AG10803 (cell line): ENCODE measurements at places on chromosomes 2 and 18.

- peak; percentile 96 for DNase-seq
Observed at GRCh38 chr2:33069894-33070651, 123.3 kb downstream of the LTBP1 start.

GRCh38 chr2:133711201-133711600 is 142.9 kb upstream of the NCKAP5 start:
- DNase-seq: no peak

- no peak for DNase-seq
Observed at GRCh38 chr2:109457366-109457765, 156.4 kb downstream of the SEPTIN10 start.

- no peak for DNase-seq
Observed at GRCh38 chr2:236667526-236667925, 97.9 kb downstream of the ACKR3 start.

DNA sequence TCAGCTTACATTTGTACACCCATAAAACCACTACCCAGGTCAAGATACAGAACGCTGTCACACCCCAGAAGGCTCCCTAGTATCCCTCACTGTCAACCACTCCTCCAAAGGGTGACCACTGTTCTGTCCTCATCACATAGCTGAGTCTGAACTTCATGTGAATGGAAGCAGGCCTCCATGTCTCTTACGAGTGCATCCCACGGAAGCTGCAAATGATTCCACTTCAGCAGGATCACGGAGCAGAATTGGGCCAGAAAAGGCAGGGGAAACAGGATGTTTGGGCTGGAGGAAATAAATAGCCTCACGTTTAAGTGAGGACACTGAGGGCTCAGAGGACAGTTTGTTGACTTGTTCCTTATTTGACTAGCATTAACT is 38.4 kb downstream of the LBH start:
- DNase-seq: no peak

GRCh38 chr2:5215989-5216607 is 476.1 kb upstream of the SOX11 start:
- DNase-seq: no peak

DNA sequence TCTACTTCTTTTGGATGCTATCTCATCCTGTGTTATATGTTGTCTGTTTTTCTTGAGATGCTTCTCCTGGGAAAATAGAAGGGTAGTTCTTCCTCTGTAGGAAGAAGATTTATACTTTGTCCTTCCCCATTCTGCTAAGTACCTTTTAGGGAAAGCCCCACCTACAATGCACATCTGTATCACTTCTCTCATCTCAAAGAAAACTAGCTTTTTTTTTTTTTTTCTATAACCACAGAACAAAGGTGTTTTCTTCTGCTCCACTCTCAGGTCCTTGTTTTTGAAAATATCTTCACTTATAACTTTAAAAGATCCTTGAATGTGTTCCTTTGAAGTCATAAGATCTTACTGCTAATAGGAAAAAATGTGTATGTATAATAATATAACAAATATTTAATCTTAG is 30.8 kb downstream of the CCDC150 start:
- no peak for DNase-seq

DNA sequence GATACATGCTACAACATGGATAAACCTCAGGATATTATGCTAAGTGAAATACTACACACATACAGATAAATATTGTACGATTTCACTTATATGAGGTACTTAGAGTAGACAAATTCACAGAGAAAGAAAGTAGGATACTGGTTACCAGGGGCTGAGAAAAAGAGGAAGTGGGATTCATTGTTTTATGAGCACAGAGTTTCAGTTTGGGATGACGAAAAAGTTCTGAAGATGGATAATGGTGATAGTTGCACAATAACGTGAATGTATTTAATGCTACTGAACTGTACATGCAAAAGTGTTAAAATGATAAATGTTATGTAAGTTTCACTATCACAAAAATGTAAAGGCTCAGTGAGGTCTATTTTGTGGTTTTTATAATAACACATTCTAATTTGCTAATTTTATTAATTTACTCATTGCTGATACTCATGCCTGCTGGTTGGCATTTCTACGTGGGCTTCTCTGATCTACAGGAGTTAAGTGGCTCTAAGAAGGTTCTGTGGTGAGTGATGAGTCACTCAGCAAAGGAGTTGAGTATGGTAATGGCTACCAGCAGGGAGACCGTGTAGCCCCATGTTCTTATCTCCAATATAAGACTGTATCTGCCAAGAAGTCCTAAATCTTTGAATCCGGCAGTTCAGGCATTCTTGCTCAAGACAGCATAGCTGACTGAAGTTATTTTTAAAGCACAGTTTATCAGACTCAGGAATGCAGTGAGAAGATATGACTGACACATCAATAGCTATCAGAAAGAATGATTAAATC is 41.1 kb downstream of the UPP2 start:
- DNase-seq: no peak

DNA sequence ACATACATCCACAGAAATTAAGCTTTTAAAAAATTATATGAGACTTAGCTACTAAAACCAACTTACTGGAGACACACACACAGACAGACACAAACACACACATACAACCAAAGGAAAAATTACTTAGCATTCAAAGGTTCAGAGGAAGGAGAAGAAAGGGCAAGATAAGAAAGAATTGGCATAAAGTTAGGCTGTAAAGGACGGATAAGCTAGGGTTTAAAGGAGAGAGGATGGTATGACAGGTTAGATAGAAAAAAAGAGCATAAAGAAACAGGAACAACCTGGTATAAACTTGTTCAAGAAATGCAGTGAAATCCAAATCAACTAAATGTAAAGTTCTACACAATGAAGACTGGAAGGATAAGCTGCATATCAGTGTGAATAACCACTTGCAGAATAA is 73.4 kb downstream of the SLC66A3 start:
- no peak for DNase-seq

GRCh38 chr2:202056611-202057010 is 16.4 kb upstream of the KIAA2012 start:
- DNase-seq: no peak

DNA sequence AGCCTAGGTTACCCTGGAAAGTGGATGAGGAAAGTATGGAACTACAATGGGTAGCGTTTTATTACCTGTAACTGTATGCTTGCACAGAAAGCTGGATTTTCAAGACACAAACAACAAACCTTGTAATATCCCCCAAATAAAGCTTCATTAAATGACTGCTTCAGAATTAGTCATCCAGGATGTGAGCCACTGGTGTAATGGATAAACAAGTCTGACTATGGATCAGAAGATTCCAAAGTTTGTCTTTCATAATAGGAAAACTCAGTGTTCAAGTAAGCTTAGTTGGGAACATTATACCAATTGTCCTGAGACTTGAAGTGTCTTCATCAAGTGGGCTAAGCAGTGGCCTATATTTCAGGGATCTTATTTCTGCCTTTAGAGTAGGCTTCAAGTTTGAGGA is 518.8 kb downstream of the LRP1B start:
- peak; percentile 1 for DNase-seq

- DNase-seq: no peak
Observed at GRCh38 chr2:39718483-39718882, 52.8 kb downstream of the TMEM178A start.

DNA sequence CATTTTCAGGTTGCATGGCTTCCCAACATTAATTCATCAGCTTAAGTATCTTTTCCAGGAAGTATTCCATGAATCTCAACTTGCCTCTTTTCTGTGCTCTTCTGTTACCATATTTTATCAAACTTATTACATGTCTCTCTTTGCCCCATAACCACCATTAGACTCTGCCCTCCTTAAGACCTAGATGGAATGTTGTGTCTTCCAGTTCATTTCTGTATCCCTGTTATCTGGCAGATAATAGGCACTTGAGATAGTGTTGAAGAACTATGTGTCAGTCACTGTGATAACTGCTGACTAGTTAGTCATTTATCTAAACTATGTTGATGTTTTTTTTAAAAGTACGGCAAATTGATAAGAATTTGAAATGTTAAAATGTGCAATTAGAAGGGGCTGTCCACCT is 41.8 kb downstream of the GLS start:
- no peak for DNase-seq

GRCh38 chr2:44120428-44120827 is 48.2 kb upstream of the PPM1B start:
- peak; percentile 91 for DNase-seq

- DNase-seq: peak; percentile 83
Observed at GRCh38 chr18:3593381-3593903, 143.5 kb downstream of the TGIF1 start.

DNA sequence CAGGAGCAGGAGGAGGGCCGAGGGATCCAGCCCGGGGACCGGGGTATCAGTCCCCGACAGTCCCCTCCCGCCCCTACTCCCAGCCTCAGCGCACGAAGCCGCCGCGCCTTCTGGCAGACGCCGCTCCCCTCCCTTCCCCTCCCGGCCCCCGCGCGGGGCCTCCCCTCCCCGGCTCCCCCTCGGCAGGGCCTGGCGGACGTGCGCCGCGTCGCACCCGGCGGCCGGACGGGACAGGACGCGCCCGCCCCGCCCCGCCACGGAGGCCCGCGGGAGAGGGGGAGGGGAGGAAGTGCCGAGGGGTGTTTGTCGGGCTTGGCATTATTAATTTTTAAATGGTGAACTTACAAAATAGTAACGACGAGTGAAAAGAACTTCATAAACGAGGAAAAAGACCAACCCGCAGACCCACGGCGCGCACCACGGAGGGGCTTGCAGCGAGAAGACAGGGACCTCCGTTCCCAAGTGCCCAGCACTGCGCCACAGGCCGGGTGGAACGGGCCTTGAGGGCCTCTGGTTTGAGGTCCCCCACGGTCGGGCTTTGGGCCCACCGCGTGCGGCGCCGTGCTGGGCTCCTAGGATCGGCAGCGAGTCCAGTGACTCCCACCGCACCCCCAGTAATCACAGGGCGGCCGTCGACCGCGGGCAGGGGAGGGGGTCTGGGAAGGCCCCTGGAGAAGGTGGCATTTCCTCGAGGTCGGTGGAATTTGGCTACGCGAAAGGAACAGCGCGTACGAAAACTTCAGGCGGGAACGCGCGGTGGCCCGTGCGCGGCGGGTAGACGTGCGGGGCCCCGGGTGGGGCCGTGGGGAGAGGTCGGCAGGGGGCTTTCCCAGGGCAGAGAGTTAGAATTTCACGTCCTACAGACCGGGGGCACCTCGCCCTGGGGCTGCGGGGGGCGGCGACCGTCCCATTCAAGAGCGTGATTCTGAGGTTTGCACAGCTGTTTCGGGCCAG is 954 bp upstream of the CTDSP1 start:
- peak; percentile 86 for DNase-seq

DNA sequence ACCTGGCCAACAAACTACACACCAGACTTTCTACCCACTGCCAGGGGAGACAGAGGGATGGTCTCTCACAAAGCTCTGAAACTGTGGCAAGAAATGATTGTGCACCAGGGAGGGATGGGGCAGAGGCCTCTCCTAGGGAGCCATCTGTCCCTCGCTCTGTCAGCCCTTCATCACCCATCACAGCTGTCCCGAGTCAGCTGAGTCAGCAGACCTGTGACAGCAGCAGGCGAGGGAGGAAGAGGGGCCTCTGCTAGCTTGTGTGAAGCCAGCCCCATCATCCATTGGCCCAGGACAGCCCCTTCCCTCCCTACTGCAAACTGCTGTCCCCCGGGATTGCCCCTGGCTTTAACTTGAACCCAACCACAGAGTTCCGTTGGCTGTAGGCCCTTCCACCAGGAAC is 5.0 kb downstream of the SH2D6 start:
- DNase-seq: no peak

GRCh38 chr2:189297446-189297845 is 117.9 kb upstream of the COL5A2 start:
- peak; percentile 86 for DNase-seq

DNA sequence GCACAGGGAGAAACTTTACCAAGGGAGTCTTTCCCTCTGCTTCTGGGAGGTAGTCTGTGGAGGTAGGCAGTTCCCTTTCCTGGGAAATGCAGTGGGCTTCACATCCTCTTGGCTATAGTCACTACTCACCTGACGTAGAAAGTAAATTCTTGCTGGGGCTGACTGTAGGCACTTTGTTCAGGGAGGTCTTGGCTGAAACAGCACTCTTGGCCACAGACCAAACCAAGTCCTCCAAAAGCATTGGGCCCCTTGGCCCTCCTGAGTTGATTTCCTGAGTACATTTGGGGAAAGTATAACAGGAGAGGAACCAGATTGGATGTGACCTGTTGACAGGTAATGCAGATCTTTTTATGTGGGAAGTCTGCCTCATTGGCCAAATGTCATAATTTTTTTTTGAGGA is 108.9 kb downstream of the MGAT5 start:
- no peak for DNase-seq

- DNase-seq: no peak
Observed at GRCh38 chr2:72138011-72138881, 9.4 kb downstream of the CYP26B1 start.

DNA sequence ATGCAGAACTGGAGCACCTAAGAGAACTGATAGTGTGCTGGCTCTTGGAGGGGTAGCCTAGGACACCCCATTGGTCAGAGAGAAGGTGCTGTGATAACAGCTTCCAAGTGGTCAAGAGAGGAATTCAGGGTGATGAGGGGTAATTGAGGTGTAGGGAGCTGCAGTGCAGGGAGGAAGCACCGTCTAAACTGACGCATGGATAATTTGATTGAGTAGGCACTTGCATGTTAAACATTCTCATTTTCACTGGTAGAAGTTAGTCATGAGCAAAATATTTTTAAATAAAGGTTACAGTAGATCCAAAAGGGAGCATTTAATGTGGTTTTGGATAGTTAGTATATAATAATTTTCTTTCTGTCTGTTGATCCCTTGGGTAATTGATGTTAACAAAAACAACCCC is 155.1 kb upstream of the TCF4 start:
- no peak for DNase-seq

- no peak for DNase-seq
Observed at GRCh38 chr18:55878224-55878623, 290.2 kb upstream of the TCF4 start.

DNA sequence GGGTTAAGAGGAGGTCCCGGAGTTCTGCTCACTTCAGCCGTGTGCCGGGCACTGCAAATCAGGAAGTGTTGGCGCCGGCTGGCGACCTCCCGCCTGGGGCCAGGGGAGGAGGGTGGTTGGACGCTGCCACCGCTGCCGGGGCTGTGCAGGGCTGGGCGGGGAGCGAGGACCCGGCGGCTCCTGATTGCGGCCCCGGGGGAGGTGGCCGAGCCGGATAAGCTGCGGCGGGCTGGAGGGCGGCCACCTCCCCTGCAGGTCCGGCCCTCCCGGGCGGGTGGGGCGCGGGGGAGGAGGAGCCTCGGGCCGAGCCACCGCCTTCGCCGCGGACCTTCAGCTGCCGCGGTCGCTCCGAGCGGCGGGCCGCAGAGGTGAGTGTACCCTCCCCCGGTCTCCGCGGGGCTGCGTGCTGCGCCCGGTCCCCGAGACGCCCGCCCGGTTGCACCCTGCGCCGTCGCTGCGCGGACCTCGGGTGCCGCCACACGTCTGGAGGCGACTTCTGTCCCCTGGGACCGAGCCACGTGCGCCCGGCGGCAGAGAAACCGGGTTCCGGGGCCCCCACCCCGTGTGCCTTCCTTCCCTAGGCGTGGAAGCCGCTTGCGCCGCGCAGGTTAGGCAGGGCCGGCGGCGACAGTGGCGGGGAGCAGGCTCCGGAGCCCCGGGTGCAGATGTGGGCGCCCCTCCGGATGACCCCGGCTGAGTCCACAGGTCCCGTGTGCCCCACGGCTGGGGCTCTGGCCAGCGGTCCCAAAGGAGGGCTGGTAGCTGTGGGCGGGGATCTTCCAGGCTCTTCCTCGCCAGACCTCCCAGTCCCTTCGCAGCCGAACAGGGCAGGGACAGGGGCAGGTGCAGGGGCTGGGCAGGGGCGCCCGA is at the start of gene STEAP3:
Gene STEAP3 (plus strand): TSS at position 314 of the 870 bp plus-strand sequence. CDS start 7,179 bp downstream, outside the sequence.
- peak; percentile 49 for DNase-seq

GRCh38 chr2:211745295-211746097 is 793.1 kb downstream of the ERBB4 start:
- DNase-seq: peak; percentile 50

GRCh38 chr2:150431561-150432311 is 55.7 kb downstream of the RND3 start:
- DNase-seq: no peak

GRCh38 chr2:233037078-233037477 is 4.6 kb downstream of the NEU2 start:
- DNase-seq: peak; percentile 53
